ENCODE measurements at places on chromosomes 12 and 14. TPM values are rescaled to one million over a fixed set of nuclear protein-coding genes. Genes with fewer than 3 reads are reported as not detected.
A peak's percentile ranks its signal among the peaks of the same experiment; 100 is the strongest.

GRCh38 chr12:122517877-122518276, 8.9 kb downstream of the RSRC2 start:
- no peak for DNase-seq

GRCh38 chr12:52183971-52184370, 7.8 kb downstream of the KRT80 start:
- DNase-seq = no peak

Gene GALNT9
- not detected for total RNA-seq

Gene GPD1
- total RNA-seq = 235 TPM

- DNase-seq = no peak
Measured at GRCh38 chr12:19415563-19415962, 23.7 kb upstream of the AEBP2 start.

DNA sequence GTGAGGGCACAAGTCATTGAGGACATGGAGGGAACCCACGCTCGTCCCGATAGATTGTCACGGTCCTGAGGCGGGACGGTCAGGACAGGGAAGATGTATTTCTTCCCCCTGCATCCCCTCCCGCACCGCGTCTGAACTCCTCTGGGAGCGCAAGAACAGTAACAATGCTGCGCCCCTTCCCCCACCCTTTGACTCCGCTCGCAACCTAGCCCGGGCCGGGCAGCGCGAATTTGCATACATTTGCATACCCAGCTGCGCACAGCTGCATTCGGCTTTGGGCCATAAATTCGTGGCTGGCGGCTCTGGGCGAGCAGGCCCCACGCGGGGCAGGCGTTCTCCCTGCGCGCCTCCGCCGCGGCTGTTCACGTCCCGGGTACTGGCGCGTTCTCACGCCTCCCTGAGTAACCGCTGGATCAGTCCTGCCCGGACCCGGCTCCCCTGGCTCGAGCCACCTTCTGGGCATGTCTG, 29.0 kb upstream of the SMUG1 start:
- DNase-seq = no peak

GRCh38 chr12:115004470-115005146, 320.6 kb upstream of the TBX3 start:
- DNase-seq = peak; percentile 33

Gene LALBA
- not detected for total RNA-seq

Gene FOXA1
- total RNA-seq = 74.4 TPM

DNA sequence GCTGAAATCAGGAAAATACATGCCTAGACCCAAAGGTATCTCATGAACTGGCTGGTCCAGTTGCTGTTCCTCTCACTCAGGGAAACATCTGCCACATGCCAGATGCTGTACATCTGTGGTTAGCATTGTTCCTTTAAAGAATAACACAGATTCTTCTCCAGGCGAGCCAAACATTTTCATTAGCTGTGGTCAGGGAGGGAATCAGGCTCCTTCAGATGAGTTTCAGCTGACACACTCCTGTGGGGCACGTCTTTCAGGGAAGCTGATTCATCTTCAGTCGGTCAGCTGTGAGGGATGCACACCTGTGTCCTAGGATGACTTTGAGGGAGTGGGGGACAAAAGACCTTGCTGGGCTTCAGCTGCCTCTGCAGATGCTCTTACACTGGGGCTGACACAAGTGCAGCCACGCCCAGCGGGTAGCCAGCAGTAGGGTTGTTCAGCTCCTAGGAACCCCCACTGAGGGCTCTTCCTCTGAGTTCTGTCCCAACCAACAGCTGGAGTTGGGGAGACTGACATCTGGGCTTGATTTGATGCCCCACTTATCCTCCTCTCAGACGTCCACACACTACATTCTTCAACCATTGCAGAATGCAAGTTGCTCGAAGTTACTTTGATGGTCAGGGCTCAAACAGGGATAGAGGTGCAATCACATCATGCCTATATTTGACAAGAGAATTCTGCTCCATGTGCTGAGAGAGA, 155.0 kb downstream of the NUAK1 start:
- peak; percentile 19 for DNase-seq

Gene GPN3
- 21.0 TPM for total RNA-seq

Gene LHX5
- not detected for total RNA-seq

Gene MGAT4C
- total RNA-seq = 1.0 TPM

GRCh38 chr14:21026988-21027315, 2.1 kb upstream of the NDRG2 start:
- DNase-seq = no peak

DNA sequence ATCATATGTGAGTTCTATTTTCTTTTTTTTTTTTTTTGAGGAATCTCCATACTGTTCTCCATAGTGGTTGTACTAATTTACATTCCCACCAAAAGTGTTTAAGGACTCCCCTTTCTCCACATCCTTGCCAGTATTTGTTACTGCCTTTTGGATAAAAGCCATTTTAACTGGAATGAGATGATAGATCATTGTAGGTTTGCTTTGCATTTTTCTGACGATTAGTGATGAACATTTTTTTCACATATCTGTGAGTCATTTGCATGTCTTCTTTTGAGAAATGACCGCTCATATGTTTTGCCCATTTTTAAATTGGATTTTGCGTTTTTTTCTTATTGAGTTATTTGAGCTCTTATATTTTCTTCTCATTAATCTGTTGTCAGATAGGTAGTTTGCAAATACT, 394.8 kb downstream of the LRFN5 start:
- no peak for DNase-seq

Gene UNC79
- 0.32 TPM for total RNA-seq

GRCh38 chr14:24038686-24039085, 13.1 kb upstream of the CARMIL3 start:
- DNase-seq = no peak

DNA sequence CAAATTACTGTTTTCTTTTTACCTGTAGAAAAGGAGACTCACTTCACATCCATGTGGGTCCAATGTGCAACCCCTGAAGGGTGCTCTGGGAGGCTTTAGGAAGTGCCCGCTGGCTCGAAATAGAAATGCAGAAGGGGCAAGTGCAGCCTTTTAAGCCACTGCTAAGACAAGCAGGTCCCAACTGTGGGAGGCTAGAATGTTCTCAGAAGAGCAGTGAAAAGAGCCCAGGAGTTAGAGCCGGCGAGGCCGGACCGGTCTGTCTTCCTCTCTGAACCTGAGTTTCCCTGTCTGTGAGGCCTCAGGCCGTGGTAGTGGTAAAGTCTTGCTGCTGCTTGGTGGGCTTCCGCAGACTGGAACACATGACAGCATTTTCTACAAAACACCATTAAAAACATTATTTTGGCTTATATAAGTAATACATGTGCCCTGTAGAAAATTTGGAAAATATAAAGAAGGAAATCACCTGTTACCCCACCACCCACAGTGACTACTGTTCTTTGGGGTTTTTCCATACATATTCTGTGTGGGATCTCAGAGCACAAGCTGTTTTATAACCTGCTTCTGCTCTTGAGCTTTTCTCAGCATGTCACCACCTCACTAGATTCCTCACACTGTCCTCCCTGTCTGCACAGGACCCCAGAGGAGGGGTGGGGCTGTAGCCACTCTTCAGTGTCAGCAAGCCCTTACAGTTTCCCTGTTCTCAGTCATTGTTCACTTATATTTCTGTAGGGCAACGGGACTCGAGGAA, 6.0 kb downstream of the CKB start:
- DNase-seq = no peak

DNA sequence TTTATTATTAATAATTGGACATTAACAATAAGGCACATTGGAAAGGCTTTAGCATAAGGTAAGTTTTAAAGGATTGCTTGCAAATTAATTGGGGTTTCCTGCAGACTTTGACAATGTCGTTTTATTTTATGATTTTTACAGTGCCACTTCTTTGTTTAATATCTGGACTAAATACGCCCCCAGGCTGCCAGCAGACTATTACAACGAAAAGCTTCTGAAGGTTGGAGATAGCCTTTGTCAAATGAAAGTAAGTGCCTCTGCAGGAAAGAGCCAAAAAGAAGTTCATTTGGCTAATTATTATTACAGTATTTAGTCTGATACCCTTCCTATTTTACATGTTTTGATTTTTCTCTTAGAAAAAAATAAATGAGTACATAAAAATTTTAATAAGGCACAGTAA, 11.3 kb downstream of the CFAP54 start:
- DNase-seq = no peak

Gene MFAP5
- total RNA-seq = 36.7 TPM

- DNase-seq = no peak
Measured at GRCh38 chr12:49233842-49234526, 30.9 kb upstream of the TUBA1C start.

Measured in breast epithelium (tissue), 4 donors.